ENCODE measurements at places on chromosomes 6 and 20.
A peak's percentile ranks its signal among the peaks of the same experiment; 100 is the strongest.

GRCh38 chr6:96725296-96725695, 112.0 kb downstream of the GPR63 start:
- no peak for DNase-seq

DNA sequence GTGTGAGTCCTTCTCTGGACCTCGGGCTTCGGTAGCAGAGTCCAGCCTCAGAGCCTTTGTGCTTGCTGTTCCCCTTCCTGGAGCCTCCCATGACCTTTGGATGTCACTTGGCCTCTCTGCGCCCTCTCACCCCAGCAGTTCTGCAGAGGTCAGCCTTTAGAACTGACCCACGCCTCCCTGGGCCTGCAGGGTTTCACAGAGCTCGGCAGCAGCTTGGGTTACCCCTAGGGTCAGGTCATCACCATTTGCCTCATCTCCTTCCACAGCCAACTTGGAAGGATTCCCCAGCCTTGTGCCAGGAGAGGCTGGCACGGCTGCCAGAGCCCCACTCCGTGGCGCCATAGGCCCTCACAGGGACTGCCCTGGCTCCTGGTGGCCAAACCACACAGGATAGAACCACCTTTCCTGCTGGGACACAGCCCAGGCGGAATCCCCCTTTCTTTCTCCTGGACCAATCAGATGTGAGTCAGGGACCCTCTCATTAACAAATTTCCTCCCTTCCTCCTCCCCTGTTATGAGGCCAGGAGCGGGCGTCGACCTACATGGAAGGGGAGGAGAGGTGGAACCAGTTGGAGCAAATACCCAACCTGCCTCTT, 13.9 kb upstream of the SIRPA start:
- DNase-seq, result no peak

- no peak for DNase-seq
Observed at GRCh38 chr6:143183666-143184065, 123.0 kb downstream of the AIG1 start.

DNA sequence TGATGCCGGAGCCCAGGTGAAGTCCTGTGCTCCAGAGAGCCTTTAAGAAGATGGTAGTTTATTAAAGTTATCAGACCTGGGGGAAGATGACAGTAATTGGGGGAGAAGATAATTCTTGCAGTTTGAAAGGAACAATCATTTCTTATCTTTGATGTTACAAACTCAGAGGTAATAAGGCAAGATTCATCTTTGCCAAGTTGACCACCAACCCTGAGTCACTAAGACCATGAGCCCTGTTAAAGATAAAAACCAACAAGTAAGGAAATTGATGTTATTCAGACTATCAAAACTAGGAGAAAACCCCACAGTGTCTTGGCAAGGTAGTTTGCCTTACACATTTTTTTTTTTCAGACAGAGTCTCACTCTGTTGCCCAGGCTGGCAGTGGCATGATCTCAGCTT, 73.1 kb downstream of the MKKS start:
- DNase-seq, result no peak

DNA sequence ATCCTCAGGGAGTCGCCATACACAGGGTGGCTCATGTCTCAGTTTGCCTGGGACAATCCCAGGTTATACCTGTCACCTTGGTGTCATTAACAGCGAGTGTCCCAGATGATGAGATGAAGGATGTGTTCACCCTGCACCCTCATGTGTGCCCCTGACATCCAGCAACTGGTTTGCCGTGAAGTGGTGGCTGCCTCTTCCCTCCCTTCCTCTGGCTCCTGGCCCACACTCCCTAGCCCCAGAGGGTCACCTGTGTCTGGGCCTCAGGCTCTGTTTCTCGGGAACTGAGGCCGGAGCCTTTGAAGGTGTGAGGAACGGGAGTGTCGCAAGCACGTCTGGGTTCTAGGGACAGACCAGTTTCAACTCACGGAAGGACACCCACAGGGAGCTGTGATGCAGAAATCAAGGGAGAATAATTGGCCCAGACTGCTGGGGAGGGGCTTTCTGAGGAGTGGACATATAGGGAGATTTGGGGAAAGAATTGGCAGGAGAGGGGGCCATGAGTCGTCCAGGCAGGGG, 35.8 kb upstream of the PHACTR3 start:
- no peak for DNase-seq

DNA sequence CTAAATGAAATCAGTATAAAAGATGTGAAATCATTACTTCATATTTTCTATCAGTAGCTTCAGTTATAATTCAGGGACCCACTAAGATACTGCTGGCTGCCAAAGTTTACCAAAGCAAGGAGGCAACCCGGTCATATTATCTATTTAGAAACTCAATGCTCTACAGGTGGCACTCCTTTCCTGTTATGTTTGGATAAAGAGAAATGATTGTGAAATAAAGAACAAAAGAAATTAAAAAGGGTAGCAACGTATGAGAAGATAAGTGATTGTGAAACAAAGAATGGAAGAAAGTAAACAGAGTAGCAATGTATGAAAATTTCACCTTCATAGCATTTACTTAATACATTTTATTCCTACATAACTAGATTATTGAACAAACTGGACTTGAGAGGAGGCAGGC, 45.2 kb downstream of the RSPH3 start:
- DNase-seq, result no peak

DNA sequence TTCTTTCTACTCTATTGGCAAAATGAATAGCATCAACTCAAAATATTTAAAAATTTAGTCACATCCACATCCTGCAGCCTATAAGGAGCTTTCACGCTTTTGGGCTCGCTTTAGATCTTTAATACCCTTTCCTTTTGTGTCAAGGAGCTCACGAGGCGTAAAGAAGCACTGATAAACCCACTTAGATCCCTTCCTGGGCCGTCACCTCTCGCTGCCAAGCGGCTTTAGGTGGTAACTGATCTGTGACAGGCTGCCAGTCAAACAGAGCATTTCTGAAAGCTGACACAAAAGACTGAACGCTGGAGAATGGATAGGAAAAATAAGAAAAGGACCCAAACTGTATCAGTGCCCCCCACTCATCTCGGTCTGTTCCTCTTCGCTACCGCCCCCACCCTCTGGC, 385.7 kb upstream of the MMS22L start:
- DNase-seq, result no peak

GRCh38 chr20:6921717-6922386, 154.4 kb downstream of the BMP2 start:
- no peak for DNase-seq

DNA sequence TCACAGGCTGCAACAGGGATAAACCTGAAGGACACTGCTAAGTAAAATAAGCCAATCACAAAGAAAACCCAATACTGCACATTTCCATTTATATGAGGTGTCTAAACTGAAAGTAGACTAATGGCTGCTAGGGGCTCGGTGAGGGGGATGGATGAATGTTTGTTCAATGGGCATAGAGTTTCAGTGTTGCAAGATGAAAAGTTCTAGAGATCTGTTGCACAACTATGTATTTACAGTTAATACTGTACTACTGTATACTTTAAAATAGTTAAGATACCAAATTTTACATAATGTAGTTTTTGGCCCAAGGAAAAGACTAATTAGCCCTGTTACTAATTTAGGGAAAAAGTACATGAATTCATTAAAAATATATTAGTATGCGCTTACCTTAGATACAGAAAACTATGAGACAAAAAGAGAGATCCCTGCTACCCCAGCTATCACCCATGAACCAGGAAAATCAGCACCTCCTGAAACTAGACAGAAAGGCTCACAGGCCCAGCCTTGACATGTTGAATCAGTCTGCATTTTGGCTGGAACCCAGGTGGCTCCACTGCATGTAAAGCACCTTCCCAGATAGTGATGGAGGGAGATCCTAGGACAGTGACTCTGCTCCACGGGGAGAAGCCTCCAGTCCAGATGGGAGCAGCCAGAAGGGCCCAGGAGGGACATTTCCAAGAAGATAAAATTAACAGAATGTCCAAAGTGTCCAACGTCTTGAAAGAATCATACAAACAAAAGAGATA, 16.1 kb downstream of the HLA-F start:
- DNase-seq, result no peak

DNA sequence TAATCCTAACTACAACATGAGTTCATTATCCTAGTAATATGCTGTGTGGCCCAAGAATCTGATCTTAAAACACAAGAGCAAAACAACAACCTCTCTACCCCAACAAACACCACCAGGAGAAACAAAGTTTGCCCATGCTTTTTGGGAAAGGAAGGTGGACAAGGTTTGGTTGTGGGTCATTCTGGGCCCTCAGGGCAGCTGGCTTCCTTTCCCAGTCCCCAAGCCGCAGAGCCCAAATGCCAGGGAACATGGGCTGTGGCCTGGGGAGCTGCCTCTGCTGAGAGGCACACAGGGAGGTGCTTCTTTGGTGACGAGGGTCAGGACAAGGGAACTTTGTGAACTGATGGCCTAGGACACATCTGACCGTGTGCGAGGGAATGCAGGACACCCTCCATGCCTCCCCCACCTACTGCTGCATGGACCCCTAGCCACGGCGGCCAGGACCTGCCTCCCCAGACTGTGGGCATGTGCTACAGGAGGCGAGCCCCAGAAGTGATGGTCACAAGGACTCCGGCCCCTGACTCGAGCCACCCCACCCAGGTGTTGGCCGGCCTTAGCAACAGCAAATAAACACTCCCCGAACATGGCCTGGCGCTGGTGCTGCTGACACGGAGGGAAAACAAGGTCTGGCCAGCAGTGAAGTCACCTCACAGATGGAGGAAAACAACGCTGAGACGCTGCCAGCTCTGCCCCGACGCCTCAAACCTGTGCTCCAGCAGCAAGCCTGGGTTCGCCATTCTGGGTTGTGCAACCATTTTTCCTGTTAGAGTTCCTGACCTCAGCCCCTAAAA, 55.6 kb downstream of the RRBP1 start:
- DNase-seq, result no peak

GRCh38 chr6:142301651-142302391, at the start of gene ADGRG6:
Gene ADGRG6 (plus strand): TSS chr6:142302007. CDS start chr6:142302330, 323 bp downstream.
- peak; percentile 42 for DNase-seq

GRCh38 chr6:113650610-113650979, 206.6 kb upstream of the MARCKS start:
- no peak for DNase-seq

GRCh38 chr6:16547587-16547986, 213.7 kb downstream of the ATXN1 start:
- DNase-seq, result no peak

- DNase-seq, result no peak
Observed at GRCh38 chr20:21656308-21657067, 49.0 kb upstream of the PAX1 start.

DNA sequence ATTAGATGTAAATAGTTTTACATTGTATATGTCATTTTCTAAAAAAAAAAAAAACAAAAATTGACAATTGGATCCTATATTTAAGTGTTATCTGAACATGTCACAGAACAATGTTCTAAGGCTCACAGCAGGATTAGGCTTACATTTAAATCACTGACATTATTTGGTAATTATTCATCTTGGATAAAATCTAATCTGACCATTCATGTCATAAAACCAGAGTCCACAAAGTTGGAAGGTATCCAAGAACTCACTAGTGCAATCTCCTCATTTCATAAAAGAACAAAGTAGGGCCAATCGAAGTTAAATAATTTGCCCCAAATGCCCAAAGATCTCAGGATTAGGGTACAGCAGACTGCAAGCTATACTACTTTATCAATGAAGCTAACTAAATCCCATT, 73.0 kb downstream of the PDSS2 start:
- no peak for DNase-seq

- no peak for DNase-seq
Observed at GRCh38 chr6:156068881-156069280, 613.2 kb upstream of the NOX3 start.
